NCI-H1105 (cell line): ENCODE measurements at places on chromosomes 1 and 21.

DNA sequence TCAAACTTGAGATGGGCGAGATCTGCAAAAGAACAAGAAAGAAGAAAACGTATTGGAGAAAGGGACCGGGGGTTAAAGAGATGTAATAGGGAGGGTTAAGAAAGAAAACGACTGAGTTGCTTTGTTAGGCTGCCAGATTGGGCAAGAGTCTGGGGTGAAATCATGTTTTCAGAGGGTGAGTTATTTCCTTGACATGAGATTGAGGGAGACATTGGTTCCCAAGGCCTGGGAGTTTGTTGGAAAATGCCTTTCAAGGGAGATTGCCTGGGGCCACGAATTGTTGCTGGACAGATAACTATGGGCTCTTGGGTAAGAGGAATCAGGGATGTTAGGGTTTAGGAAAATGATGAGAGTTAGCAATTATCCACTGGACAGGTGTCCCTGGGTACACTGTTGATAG is 776 bp upstream of the CADM3 start:
- no peak for DNase-seq

- no peak for DNase-seq
Measured at GRCh38 chr1:201917362-201918033, 28.8 kb downstream of the SHISA4 start.

DNA sequence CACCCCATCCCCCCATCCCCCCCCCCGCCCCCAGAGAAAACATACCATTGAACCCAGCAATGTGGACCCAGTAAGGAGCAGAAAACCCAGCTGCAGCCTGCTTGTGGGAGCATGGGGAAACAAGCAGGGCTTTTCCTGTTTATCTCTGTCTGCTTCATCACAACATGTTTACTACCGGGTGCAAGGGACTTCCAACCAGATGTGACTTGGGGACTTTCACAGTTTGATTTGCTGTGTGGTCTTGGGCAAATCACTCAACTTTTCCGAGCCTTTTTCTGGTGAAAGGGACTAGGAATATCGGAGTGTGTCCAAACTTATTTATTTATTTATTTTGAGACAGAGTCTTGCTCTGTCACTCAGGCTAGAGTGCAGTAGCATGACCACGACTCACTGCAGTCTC is 3.2 kb downstream of the TMCC2 start:
- DNase-seq: no peak

DNA sequence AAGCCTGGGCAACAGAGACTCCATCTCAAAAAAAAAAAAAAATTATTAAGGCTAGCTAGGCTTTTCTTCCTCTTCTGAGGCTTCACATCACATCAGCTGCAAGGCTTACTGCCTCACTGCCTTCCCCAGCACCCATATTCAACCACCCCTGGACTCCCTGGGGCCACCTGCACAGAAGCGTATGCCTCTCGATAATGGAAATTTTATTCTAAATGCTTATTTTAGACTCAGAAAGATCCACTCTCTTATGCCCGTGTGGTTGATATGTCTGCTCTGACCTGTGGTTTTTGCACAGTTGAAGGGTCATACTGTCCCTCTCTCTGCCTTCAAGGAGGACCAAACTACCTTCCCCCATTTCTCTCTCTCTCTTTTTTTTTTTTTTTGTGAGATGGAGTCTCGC is 1.5 kb upstream of the FCRLA start:
- DNase-seq: no peak

DNA sequence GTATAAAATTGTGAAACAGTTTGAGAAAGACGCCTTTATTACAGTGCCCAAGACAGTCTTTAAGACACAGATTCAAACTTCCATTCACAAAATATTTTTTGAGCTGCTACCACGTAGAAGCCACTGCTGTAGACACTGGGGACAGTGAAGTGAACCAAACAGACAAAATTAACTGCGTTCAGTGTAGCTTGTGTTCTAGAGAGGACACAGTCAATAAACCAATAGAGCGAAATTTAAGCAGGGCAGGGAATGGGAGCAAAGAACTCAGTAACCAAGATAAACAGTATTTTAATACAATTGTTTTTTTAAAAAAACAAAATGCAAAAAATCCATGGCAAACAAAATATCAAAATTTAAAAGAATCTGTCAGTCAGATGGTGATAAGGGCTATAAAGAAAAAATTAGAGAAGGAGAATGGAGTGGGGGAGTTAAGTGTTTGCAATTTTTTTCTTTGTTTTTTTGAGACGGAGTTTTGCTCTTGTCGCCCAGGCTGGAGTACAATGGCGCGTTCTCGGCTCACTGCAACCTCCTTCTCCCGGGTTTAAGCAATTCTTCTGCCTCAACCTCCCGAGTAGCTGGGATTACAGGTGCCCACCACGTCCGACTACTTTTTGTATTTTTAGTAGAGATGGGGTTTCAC is 719 bp upstream of the PARS2 start:
- DNase-seq: peak; percentile 50

DNA sequence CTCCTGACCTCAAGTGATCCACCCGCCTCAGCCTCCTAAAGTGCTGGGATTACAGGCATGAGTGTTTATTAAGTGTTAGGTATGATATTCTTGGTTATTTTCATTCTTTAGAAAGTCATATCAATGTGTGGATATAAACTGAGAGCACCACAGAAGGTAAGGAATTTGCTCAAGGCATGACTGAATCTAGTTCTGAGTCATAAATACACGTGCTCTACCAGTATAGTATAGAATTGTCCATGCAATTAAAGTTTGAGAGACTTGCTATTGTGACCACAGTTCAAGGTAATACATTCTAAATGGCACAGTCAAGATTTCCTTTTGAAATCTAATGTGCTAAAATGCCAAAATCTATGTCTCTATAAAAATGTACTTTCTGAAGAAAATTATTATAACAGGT is 401.1 kb upstream of the CHRM3 start:
- DNase-seq: no peak

DNA sequence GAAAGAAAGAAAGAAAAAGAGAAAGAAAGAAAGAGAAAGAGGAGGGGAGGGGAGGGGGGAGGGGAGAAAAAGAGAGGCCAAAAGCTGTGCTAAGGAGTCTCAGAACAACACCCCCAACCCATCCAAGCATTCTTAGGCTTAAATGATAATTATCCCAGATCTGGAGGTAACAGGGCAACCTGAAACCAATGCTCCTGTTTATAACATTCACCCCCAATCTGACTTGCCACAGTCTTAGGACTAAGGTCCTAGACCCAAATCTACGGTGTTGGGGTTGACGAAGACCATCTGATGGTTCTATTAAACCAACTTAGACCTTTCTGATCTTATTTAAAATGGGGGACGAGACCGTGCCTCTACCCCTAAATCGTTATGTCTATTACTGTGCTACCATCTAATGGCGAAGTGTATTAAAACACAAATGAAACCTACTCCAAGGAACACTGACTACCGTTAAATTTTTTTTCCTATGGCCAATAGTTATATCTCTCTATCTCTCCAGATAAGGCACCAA is 119.3 kb upstream of the CDC42BPA start:
- peak; percentile 6 for DNase-seq

DNA sequence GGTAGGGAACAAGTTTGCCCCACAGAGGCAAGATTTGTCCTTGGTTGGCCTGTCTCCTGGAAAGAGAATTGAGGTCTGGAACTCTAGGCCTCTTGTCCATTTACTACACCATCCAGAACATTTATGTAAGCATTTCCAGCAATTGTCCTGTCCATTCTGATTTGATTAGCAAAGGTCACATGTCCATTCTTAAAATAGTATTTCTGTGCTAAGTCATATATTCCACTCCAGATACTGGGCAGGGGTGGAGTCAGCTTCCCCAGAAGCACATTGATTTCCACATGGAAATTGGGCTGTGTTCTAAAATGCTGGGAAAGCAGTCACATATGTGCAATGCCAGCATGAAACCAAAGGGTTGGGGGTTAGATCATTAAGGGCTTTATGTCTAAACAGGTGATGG is 21.5 kb upstream of the FMN2 start:
- no peak for DNase-seq

- no peak for DNase-seq
Measured at GRCh38 chr1:23492132-23492720, 8.2 kb upstream of the ASAP3 start.

GRCh38 chr21:38095220-38095619 is 161.6 kb upstream of the KCNJ15 start:
- no peak for DNase-seq

DNA sequence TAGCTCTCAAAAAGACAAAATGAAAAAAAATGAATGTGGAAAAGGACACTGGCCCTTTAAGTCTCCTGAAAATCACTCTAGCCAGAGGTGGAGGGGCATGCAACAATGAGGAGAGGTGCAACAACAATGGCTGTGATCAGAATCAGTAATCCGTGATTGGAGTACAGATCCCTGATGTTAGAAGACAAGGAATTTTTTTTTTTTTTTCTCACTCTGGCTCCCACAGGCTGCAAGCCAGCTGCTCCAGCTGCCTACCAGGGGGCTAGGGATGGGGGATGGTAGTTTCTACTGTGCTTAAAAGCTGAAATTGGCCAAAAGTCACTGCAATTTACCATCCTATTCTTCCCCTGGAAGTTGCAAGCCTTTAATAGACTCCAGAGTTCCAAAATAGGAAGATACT is 54.5 kb downstream of the STYXL2 start:
- peak; percentile 4 for DNase-seq

DNA sequence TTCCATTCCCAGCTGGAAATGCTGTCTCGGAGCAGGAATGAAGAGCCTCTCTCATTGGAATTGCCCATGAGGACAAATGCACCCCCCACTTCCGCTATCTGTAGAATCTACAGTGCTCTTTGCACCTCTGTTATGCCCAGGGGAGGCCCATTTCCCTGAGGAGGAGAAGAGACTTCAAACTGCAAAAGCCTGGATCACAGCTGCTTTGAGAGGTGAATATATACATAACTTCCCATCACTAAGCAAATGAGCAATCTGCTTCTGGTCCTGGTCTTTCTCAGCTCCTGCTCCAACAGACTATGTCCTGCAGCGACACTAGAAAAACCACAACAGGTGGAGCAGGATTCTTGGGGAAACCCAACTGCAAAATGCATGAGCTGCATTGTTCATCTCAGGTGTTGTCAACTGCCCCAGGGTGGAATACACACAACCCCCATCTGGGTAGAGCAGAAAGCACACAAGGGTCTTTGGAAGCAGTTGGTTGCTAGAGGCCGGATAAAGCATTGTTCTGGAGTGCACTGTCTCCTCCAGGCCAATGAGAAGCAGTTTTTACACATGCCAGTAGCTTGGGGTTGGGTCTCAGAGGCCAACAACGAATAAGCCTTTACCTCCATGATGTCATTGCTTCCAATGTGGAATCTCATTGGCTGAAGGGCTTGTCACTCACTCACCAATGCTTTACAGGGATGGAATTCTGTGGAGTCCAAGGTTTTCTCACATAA is 67.7 kb upstream of the RAB4A start:
- no peak for DNase-seq

DNA sequence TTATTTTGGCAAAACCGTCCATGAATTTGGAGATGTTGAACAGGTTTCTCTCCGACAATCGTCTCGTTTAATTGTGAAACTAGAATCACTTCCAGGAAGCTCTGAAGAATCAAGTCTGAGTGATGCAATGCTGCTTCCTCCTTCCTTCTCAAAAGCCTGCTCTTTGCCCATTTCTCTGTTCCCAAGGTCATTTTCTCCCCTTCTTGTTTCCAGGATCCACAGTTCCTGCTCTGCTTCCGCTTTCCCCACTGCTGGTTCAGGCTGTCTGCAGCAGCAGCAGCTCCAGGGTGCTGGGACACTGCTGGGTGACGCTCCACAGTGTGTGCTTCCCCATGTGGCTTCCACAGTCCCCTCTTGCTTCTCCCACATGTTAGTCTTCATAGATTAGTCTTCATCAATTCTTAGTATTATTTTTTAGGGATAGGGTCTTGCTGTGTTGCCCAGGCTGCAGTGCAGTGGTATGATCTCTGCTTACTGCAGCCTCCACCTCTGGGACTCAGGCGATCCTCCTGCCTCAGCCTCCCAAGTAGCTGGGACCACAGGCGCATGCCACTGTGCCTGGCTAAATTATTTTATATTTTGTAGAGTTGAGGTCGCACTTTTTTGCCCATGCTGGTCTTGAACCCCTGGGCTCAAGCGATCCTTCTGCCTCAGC is 156.2 kb downstream of the DYRK1A start:
- DNase-seq: no peak

GRCh38 chr1:11575553-11575952 is 78.7 kb downstream of the FBXO2 start:
- no peak for DNase-seq
